ENCODE measurements at places on chromosomes 5 and 9.

GRCh38 chr5:80152778-80153177, 103.1 kb downstream of the SERINC5 start:
- DNase-seq = no peak

- no peak for DNase-seq
Measured at GRCh38 chr9:78525986-78526560, 229.1 kb downstream of the PSAT1 start.

DNA sequence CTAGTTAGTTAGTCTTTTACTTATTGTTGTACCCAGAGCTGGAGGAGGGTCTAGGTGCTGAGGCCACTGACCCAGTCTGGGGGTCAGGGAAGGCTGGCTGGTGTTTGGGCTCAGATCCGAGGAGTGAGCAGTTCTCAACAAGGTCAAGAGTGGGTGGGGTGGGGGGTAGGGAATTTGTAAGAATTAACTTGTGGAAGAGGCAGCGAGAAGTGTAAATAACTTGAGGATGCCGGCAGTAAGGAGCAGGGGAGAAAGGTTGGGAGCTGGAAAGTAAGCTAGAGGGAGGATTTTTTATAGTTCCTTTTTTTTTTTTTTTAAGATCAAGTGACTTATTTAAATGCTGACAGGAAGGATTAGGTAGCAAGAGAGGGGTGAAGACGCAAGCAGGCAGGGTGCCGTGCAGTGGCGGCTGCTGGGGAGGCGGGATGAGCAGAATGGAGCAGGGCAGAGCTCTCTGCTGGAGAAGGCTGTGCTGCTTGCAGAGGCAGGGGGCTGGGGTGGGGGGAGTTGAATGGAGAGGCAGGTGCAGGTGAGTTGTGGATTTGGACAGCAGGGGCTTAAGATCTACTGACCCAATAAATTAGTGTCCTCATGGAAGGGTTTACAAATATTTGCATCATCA, 35.3 kb upstream of the SMIM32 start:
- no peak for DNase-seq

- peak; percentile 60 for DNase-seq
Measured at GRCh38 chr9:133711428-133712220, 26.5 kb downstream of the SARDH start.

GRCh38 chr9:126521551-126521950, 92.2 kb upstream of the LMX1B start:
- no peak for DNase-seq

DNA sequence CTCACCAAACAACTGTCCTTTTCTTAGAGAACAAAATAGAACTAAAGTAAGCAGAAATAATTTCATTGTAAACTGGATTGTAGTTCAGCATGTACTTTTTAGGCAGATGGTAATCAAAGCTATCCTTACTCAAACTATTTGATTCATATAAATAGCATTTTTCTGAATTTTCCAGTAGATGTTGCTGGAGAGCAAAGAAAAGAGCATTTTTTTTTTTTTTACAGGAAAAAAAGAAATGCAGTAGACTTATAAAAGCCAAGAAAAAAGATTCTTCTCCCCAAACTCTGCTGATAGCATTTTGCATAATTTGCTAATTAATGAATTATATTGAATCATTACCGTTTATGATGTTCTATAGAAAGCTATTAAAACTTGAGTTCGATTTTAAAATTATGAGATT, 715.3 kb upstream of the WWC1 start:
- no peak for DNase-seq

- DNase-seq = peak; percentile 77
Measured at GRCh38 chr9:129166623-129167557, 11.2 kb downstream of the IER5L start.

- DNase-seq = no peak
Measured at GRCh38 chr9:33439731-33440130, 7.7 kb downstream of the AQP3 start.

GRCh38 chr9:17453751-17454150, 125.1 kb upstream of the SH3GL2 start:
- DNase-seq = no peak

DNA sequence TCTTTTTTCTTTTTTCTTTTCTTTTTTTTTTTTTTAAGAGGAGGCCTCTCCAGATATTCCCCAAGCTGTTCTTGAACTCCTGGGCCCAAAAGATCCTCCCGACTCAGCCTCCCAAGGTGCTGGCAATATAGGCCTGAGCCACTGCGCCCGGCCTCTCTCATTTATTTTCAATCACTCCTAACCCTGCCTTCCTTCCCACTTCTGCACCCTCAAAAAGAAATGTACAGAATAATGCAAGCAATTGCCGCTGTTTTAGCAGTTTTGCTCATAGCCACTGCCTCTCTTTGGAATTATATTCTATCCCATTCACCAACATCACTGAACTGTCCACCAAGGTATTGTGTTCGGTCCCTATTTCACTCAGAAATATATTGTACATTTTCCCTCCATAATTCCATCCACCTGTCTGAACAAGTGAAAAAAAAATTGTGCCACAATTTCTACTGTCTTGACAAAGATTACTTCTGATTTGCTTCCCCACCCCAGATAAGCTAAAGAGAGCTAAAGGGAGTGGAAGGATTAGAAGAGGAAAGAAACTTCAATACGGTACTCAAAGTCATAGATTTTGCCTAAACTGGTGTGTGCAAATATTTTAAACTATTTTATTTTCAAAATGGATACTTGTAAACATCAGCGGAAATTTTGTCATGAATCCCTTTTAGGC, 1.9 kb downstream of the FNBP1 start:
- DNase-seq = no peak

DNA sequence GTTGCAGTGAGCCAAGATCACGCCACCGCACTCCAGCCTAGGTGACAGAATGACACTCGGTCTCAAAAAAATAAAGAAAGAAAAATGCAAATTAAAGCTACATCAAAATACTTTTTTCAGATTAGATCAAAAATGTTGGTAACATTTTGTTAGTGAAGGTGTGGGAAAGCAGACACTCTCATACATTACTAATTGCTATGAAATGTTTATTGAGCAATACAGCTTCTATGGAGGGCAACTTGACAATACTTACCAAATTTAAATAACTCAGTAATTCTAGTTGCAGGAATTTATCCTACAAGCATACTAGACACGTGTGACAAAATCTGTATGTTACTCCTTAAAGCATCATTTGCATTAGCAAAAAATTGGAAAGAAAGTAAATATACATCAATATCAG, 4.1 kb downstream of the TRIM23 start:
- no peak for DNase-seq

DNA sequence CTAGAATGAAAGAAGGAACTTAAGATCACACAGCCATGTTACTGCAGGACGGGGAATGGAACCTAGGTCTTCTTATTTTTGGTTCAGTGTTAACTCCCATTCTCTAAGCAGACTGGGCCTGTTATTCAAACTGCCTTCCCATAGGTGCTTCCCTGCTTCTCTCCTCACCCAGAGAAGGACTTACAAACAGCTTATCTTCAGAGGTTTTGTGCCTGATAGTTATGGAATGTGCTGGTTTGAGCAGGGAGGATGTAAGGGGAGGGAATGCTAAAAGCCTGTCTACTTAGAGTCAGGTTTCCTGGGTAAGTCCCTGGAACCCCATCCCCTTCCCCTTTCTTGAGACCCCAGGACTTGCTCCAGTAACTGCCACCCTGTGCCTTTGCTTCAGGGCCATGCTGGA, 4.2 kb upstream of the PSMD5 start:
- DNase-seq = no peak

DNA sequence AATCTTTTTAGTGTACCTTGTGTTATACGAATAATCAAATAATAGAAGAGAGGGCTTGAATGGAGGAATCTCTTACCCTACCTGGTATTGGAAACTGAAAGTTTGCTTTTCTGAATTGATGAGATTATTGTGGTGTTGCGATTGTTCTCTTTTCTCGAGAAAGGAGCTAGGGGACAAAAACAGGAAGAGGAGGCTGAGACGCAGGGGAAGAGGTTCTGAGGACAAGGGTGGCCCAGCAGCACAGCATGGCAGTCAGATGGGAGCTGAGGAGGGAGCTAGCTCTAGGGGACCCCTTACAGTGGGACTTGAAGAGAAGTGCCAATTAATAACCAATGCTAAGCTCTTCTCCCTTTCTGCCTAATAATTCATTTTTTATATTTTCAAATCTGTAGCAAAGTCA, 183.3 kb upstream of the DMAC1 start:
- no peak for DNase-seq

DNA sequence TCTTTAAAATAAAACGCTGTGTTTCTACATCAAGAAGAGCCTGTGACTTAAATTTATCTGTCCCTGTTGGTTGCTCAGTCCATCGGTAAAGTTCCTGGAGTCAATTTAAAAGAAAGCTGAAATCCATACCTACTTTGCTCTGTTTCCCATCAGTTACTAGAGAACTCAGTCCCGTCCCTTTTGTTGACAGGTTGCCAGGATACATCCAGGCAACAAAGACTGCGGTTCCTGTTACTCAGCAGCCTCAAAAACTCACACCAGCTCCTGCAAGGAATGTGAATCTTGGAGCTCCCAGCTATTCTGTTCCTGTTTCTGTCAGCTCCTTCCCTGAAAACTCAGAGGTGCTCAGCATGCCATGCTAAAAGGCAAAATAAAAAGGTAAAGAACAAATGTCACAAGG, at the start of gene ZNF474:
TSS of gene ZNF474 (plus strand) at position 241 of the 400 bp plus-strand sequence. CDS start 22,445 bp downstream, outside the sequence.
- DNase-seq = peak; percentile 28

GRCh38 chr9:1434811-1435210, 384.7 kb downstream of the DMRT2 start:
- DNase-seq = no peak

- no peak for DNase-seq
Measured at GRCh38 chr9:123353041-123353440, 3.0 kb upstream of the CRB2 start.

DNA sequence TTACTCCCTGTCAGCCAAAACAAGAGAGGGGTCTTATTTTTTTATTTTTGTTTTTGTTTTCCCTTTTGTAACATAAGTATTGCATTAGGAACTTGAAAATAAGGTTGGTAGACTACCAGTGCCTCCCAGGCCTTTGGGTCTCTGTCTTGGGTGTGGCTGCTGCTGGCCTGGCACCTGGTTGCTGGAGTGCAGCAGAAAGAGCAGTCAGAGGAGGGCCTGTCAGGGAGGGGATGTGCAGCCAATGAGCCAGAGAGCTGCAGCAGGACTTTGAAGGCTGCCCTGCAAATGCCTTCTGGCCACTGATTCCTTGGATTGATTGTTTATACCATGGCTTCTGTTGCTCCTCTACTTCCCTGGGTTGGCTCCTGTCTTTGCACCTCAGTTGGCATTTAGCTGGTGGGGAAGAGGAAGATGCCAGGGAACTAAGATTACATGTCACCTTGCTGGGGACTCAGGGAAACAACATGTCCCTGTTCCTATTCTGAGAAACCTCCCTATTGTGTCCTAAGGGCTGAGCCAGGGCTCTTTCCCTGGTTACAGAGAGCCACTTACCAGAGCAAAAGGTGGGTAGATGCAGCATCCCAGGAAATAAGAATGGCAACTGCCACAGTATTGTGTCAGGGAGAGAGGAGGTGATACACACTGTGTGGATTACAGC, 66.6 kb downstream of the ANGPTL2 start:
- no peak for DNase-seq

DNA sequence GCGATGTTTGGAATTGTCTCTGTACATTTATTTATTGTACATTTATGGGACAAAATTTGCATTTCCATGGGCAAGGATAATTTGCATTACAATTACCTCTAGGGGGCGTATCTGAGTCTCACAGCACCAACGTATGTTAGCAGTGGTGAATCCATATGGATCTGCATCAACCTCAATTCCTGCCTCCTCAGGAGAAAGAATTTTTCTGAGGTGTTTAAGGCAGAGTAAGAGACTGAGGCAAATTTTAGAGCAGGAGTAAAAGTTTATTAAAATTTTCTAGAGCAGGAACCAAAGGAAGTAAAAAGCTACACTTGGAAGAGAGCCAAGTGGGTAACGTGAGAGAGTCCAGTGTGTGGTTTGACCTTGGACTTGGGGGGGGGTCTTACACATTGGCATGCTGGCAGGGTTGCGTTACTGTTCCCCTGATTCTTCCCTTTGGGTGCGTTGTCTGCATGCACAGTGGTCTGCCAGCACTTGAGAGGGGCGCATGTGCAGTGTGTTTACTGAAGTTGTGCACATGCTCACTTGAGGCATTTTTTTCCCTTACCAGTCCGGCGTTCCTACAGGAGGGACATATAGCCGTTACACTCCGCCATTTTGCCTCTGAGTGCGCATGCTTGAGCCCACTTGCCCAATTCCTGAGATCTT, 21.0 kb upstream of the RAB14 start:
- peak; percentile 20 for DNase-seq

DNA sequence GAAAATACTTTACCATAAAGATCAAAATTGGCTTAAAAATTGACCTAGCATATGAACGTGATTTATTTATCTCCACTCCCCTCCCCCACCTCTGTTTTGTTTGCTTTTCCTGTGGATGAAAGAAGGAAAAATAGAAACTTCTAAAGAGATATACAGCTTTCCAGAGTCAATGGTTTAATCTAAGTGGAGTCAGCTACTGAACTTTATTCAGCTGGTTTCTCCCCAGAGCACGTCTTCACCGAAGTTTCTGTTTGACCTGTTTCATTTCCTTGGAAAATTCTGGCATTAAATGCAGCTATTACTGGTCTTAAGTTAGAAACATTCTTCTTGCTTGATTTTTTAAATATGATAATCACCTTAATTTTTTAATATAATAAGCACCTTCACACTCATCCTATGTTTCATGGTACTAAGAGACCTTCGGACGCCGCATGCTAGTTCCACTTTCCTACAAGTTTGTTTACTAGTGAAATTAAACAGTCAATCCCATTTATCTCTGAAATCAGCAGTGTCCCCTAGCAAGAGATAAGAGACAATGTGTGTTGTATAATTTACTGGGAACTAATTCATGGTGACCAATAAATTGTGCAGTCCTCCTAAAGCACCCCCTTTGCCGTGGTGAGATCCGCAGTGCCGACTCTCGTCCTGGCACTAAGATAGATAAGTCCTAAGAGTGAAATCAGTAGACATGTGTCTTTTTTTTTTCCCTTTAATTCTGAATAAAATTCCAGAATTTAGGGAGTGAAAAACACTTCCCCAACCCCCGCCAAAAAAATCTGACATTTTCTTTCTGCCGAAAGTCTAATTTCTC, 89.9 kb downstream of the ARL15 start:
- DNase-seq = no peak

- DNase-seq = no peak
Measured at GRCh38 chr5:125555591-125555990, 809.2 kb upstream of the ZNF608 start.

DNA sequence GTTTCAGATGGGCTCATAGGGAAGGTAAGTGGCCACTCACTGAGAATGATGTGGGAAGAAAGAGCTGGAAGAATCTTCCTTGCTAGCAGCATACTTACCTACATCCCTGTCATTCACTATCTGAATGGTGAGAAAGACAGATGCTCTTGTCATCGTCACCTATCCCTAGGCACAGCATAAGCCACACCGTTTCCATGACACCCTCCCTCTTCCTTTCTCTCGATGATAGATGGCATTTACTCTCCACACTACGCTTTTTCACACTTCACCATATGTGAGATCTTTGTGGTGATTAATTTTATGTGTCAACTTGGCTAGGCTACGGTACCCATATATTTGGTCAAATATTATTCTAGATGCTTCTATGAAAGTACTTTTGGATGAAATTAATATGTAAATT, 44.4 kb upstream of the FER start:
- no peak for DNase-seq

GRCh38 chr5:68189171-68189570, 26.4 kb upstream of the PIK3R1 start:
- DNase-seq = no peak
